Thoracic aorta endothelial cell (primary cell): ENCODE measurements at places on chromosomes 2 and 18. TPM values are rescaled to one million over a fixed set of nuclear protein-coding genes. Genes with fewer than 3 reads are reported as not detected.

The CHRNG gene
- total RNA-seq, result not detected in 2 replicates

The SGPP2 gene
- not detected in 2 replicates for total RNA-seq

The UNC50 gene
- 36.4 and 40.1 TPM in 2 replicates for total RNA-seq

The NEUROD1 gene
- total RNA-seq, result not detected in 2 replicates

The GIGYF2 gene
- total RNA-seq, result 63.6 and 75.9 TPM in 2 replicates

The LCT gene
- total RNA-seq, result under 0.01 TPM in 2 replicates

The ST8SIA5 gene
- total RNA-seq, result 0.13 and 0.14 TPM in 2 replicates

The PDCL3 gene
- 20.7 and 27.9 TPM in 2 replicates for total RNA-seq

The DPP10 gene
- not detected in 2 replicates for total RNA-seq

The CENPA gene
- 17.0 and 31.7 TPM in 2 replicates for total RNA-seq

The RAB17 gene
- total RNA-seq, result 2.9 and 5.5 TPM in 2 replicates

The ST8SIA3 gene
- total RNA-seq, result not detected in 2 replicates

The GRP gene
- total RNA-seq, result not detected in 2 replicates

The CACNB4 gene
- total RNA-seq, result 0.72 and 1.2 TPM in 2 replicates

The HAAO gene
- total RNA-seq, result 0.29 TPM in 1 of 2 replicates, not detected in the other

The CDH2 gene
- 13.3 and 42.4 TPM in 2 replicates for total RNA-seq

The TMEM198 gene
- total RNA-seq, result not detected in 2 replicates

The PLEK gene
- 0.13 and 0.22 TPM in 2 replicates for total RNA-seq

The RGPD3 gene
- total RNA-seq, result 0.53 and 0.79 TPM in 2 replicates

The PSME4 gene
- 153 and 179 TPM in 2 replicates for total RNA-seq

The SETBP1 gene
- 9.5 and 12.9 TPM in 2 replicates for total RNA-seq

The FAM117B gene
- 3.7 and 4.4 TPM in 2 replicates for total RNA-seq

The FAM237A gene
- total RNA-seq, result not detected in 2 replicates

The FAM110C gene
- total RNA-seq, result not detected in 2 replicates

The EMILIN2 gene
- 4.9 and 5.2 TPM in 2 replicates for total RNA-seq

The SNTG2 gene
- not detected in 2 replicates for total RNA-seq

The LBX2 gene
- 3.2 and 3.5 TPM in 2 replicates for total RNA-seq

The DNAJC5G gene
- total RNA-seq, result not detected in 2 replicates

The TBR1 gene
- total RNA-seq, result under 0.01 TPM in 2 replicates

The NPHP1 gene
- 6.1 and 7.9 TPM in 2 replicates for total RNA-seq

The PRR30 gene
- not detected in 2 replicates for total RNA-seq

The AMER3 gene
- total RNA-seq, result not detected in 2 replicates

The COL3A1 gene
- total RNA-seq, result 1.0 and 3.5 TPM in 2 replicates

The TXNDC2 gene
- 0.07 TPM in 1 of 2 replicates, not detected in the other for total RNA-seq

The LOXL3 gene
- 0.72 and 0.93 TPM in 2 replicates for total RNA-seq

The ZNF142 gene
- total RNA-seq, result 21.4 and 24.7 TPM in 2 replicates

The DAW1 gene
- total RNA-seq, result 9.0 and 9.6 TPM in 2 replicates

The CMPK2 gene
- 1.1 and 1.9 TPM in 2 replicates for total RNA-seq

The CYTIP gene
- total RNA-seq, result 0.13 TPM in 1 of 2 replicates, not detected in the other

The RIT2 gene
- not detected in 2 replicates for total RNA-seq

The WIPF1 gene
- 20.2 and 21.1 TPM in 2 replicates for total RNA-seq

The TSPYL6 gene
- total RNA-seq, result not detected in 2 replicates

The EFEMP1 gene
- 2,071 and 2,356 TPM in 2 replicates for total RNA-seq

The CFC1 gene
- total RNA-seq, result not detected in 2 replicates

The DSG4 gene
- not detected in 2 replicates for total RNA-seq

The PAIP2B gene
- 0.53 and 1.2 TPM in 2 replicates for total RNA-seq

The ELAC1 gene
- 9.2 and 9.4 TPM in 2 replicates for total RNA-seq

The HOXD1 gene
- total RNA-seq, result 15.3 TPM in 1 of 2 replicates, not detected in the other

The ADAM23 gene
- total RNA-seq, result 9.0 and 11.2 TPM in 2 replicates

The CCDC68 gene
- total RNA-seq, result 3.0 and 6.4 TPM in 2 replicates
